ENCODE measurements at places on chromosomes 12 and 14.

DNA sequence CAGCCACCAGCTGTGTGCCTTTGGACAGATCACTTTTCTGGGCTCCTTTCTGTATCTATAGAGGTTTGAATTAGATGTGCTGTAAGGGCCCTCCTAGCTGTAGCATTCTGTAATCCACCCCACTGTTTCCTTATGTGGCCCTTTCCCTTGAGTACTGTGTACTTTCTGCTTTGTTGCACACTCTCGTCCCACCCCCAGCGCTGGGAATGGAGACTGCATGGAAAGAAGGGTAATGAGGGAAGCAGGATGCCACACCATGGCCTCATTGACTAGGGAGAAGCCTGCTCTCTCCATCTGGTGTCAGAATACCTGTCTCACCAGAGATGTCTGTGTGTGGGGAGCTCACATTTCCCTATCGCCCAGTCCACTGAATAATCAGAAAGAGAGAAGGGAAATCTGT lies 13.6 kb upstream of the GALNT16 start:
- no peak for DNase-seq

DNA sequence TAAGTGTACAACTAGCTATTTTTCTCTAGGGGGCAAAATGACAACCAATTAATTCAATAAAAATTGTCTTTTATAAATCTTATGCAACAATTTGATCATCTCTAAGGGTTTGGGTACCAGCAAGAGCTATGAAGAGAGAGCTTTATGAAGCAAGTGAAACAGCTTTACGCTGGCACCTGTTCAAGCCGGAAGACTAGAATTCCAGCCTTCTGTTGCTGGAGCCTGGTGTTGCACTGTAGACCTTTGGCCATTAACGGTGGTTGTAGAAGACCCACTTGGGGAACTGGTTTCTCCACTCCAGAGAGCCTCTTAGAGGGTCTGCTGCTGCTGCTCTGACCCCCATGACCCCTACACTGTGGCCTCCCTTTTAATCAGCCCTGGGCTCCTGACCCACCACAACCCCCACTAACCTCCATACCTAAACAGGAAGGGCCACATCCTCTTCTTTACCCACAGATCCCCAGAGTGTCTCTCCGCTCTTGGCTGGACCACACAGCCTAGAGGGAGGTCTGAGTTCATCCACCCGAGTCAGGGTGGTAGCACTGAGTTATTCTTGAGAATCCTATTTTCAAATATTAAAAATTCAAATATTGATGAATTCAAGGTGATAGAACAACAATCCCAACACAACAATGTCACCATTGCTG lies 54.6 kb upstream of the STON2 start:
- no peak for DNase-seq

DNA sequence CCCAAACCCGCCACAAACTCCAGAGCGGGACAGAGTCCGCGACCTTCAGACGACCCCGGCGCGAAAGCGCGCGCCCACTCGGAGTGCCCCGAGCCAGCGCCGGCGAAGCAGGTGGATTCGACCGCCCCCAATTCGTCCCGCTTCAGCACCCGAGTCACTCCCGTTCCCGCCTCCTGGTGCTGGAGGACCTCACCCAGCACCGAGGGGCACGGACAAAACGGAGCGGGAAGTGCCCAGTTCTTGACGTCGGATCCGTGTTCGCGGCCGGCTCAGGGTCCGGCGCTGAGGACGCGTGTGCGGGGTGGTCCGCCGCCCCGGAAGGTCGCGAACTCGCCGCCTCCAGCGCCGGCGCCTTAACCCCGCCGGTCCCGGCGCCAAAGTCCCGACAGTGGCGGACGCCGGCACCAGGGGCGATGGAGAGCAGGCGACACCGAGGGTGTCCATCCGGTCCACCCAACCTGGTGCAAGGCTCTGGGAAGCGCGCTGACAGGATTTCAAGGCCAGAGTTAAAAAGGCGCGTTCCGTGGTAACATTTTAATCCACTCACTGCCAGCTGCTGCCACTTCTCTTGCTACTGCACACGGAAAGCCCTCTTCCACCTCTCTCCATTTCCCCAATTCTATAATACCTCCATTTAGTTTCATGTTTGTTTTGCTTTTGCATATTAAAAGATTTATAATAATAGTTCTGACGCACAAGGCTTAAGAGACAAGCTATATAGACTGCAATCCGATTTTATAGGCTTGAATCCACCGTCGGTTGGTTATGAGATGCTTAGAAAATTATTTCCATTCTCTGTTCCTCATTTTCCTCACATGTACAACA lies 240.0 kb upstream of the CPNE8 start:
- no peak for DNase-seq

DNA sequence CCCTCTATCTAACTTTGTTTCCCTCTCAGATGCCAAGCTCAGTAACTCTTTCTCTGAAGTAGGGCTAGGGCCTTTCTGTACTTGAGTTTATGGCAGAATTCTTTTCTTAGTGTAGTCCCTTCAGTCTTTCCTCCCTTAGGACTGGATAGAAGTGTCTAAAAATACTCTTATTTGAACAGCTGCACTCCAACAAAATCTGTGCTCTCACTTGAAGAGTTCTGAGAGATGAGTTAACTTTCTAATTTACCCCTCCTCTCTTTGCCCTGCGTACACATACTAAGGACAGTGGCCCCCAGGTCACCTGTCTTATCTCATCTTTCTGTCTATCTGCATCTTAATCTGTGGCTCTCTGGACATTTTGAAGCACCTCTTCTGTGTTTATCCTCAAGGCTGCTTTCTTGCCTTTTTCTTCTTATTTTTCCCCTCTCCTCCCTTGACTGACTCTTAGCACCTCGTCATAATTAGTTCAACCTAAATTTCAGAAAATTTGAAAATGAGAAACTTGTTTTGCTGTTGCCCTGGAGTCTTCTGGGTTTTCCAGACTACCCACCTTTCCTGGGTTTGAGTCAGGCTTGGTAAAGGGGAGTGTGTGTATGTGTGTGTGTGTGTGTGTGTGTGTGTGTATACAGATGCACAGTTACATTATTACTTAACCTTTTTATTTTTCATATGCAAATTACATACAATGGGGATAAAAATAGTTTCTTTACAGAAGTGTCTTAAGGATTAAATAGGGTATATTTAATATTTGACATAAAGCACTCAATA lies 23.9 kb downstream of the NCKAP1L start:
- DNase-seq: no peak

DNA sequence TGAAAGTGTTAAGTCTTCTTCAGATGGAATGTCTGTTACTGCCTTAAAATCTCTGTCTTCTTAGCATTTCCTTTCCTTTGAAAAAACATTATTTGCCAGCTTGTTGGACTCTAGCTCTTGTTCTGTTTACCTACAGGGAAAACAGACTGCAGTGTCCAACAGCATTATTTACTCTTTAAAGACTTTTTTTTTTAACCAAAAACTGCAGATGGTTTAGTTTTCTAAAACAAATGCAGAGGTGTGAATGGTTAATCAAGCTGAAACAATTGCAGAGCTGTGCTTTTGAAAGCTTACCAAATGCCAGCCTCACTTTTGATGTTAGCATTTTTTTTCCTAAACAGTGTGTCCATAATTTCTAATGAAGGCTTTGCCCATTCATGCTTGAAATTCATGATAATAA lies 323.3 kb downstream of the TMEM117 start:
- DNase-seq: no peak

DNA sequence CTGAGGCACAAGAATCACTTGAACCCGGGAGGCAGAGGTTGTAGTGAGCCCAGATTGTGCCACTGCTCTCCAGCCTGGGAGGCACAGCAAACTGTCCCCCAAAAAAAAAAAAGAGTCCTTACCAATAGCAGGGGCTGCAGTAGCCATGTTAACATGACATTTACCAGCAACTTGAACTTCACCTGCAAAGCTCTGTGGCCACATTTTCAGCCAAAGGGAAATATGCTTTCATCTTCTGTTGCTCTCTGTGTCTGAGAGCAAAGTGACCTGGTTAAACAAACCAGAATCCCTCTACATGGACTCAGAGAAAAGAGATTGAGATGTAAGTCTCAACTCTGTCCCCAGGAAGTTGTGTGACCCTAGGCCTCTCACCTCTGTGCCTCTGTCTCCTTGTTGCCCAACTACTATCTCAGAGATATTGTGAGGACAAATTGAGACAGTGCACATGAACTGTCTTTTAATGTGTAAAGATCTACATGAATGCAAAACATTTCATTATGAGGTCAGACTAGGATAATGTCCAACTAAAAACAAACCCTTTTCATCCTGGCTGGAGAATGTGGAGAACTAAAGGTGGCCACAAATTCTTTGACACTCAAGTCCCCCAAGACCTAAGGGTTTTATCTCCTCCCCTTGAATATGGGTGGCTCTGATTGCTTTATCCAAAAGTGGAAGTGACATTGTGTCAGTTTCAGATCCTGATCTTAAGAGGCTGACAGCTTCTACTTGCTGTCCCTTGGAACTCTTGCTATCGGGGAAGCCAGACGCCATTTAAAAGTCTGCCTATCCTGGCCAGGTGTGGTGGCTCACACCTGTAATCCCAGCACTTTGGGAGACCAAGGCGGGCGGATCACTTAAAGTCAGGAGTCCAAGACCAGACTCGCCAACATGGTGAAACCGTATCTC lies 24.7 kb upstream of the P2RX4 start:
- DNase-seq: no peak

DNA sequence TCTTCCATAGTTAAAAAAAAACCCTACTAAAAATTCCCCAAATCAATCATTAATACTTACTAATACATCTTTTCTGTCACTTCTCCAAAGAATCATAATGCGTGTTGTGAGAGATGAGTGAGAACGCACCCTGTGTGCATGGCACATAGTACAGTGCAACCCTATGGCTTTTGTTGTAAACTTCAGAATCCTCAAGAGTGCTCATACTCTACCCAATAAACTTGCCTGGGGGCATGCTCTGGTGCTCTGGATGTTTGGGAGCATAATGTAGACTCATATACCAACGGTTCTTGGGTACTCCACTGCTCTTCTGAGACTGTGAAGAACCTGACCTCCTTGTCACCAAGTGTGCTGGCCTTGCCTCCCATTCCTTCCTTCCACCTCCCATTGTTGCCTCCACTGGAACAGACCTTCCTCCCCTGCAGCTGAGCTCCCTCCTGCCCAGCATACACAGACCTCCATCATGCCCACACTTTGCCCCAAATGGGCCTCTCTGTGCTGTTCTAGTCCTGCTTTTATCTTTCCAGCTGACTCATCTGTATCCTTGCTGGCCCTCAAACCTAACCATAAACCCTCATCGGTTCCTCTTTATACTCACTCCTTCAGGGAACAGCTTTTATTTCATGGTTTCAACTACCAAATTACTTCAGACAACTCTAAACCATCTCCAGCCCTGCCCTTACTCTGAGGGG lies 8.9 kb downstream of the DCP1B start:
- no peak for DNase-seq

DNA sequence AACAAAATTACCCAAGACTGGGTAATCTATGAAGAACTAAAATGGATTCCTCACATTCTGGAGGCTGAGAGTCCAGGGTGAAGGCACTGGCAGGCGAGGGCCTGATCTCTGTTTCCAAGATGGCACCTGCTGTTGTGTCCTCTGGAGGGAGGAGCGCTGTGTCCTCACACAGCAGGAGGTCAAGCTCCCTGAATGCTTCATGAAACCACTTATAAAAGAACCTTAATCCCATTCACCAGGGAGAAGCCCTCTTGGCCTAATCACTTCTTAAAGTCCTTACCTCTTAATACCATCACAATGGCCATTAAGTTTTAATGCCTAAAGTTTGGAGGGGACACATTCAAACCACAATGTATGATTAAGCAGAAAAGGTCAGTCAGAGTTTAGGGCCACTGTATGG lies 172.4 kb downstream of the EMP1 start:
- DNase-seq: no peak

GRCh38 chr14:54893151-54893760 lies 9.4 kb downstream of the GCH1 start:
- DNase-seq: no peak

DNA sequence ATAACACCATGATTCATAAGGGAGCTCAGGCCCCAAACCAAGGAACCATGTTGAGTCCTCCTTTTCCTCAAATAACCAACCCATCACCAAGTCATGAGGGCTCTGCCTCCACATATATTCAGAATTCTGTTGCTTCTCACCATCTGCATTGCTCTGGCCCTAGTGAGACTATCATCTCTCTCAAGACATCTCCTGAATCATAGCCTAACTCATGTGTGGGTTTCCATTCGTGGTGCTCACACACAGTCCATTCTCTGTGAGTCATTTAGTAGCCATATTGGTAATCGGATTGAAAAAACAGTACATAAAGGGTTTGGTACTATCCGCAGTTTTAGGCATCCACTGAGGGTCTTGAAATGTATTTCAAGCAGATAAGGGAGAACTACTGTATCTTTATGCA lies 5.1 kb upstream of the SLC38A2 start:
- no peak for DNase-seq

DNA sequence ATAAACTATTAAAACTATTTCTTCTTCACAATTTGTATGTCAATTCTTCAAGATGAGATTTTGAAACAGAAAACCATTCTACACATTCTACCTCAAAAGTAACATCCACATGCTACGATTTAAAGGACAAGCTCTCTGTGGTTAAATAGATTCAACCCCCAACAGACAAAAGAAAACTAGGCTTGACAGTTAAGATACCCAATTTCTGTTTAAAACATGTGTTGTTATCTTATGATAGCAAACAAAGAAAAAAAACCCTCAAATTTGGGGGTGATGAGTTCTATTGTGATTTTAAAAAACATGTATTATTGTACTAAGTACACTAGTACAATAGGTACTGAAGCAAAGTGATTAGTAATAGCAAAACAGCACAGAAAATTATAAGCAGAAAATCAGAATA lies 33.8 kb downstream of the ATF7 start:
- no peak for DNase-seq

- DNase-seq: no peak
Observed at GRCh38 chr14:65255583-65256461, 153.5 kb upstream of the MAX start.

- no peak for DNase-seq
Observed at GRCh38 chr12:48925304-48926011, at the start of gene FKBP11. Gene FKBP11, minus strand, starts transcription at chr12:48925492. Its CDS starts 64 bp downstream, at chr12:48925428.

GRCh38 chr12:111664961-111665865 lies 20.5 kb downstream of the BRAP start:
- no peak for DNase-seq

DNA sequence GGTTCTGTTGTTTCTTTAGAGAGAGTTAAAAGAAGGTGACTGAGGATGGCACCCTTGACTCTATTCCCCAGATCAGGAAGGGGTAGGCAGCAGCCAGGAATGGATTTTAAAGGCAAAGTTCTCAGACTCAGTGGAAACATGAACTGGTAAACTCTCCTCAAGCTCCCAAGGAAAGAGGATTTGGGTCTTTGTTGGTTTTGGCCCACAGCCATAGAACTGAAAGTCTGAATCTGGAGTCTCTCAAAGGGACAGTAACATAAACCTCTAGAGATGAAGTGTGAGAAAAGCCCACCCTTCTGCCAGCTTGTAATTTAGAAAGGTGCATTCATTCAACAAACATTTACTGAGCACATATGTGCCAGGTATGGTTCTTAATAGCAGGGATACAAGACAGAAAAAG lies 28.6 kb upstream of the BLTP3B start:
- DNase-seq: no peak

DNA sequence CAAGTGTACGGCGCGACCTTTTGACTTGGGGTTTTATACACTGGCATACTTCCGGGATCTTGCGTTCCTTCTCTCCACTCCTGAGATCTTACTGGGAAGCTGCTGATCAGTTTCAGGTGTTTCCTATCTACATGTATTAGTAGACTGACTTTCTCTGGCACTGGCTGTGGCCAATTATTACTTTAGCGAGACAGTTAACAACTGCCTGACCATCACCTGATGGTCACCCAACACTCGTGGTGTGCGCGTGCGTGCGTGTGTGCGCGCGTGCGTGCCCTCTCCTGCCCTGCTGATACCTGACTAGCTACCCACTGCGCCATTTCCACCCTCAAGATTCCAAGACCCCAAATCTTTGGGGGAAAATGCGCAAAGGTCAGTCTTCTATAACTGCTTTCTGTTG lies 249.9 kb downstream of the AEBP2 start:
- DNase-seq: no peak

GRCh38 chr12:120290609-120291305 lies 946 bp downstream of the RNU4-2 start:
- DNase-seq: no peak

Measured in cortex of kidney (tissue), 1 donor.